ENCODE measurements at places on chromosomes 2 and 18. TPM values are rescaled to one million over a fixed set of nuclear protein-coding genes. Genes with fewer than 3 reads are reported as not detected.

Gene STARD6
- not detected for polyA plus RNA-seq

Gene TCF23
- not detected for polyA plus RNA-seq

Gene CETN1
- not detected for polyA plus RNA-seq

Gene LOXHD1
- not detected for polyA plus RNA-seq

Gene CHN1
- polyA plus RNA-seq: 18.8 TPM

Gene EGR4
- not detected for polyA plus RNA-seq

Gene GAL3ST2
- polyA plus RNA-seq: not detected

Gene PXDN
- 10.6 TPM for polyA plus RNA-seq

Gene IL37
- not detected for polyA plus RNA-seq
